ENCODE measurements at places on chromosomes 7 and 10.
A peak's percentile ranks its signal among the peaks of the same experiment; 100 is the strongest.

- no peak for DNase-seq
These were observed 72.6 kb downstream of the TPK1 start for GRCh38 chr7:144763291-144763690.

DNA sequence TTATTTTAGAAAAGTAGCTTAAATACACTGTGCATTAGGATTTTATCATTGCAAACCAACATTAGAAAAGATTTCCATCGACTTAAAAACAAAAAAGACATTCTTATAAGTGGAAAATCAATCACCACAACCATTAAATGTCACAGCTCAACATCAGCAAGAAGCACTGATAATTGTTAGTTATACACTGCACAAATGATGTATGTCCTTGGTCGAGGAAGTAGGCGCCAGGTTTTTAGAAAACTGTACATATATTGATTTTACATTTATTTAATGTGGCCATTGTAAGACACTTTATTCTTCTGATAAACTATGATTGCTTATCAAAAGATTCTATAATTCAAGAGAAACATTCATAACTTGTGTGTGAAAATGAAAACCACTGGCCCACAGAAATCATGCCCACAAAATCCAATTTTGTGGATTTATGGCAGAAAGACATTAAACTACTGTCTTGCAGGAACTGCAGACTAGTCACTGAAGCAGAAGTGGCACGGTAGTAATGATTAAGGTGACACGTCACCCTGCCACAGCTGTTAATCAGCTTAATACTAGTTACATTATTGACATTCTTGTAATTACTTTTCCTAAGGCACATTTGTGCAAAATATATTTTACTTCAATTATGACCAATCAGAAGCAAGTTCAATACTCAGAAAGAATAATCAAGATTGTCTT, 79.4 kb downstream of the VPS41 start:
- DNase-seq, result no peak

DNA sequence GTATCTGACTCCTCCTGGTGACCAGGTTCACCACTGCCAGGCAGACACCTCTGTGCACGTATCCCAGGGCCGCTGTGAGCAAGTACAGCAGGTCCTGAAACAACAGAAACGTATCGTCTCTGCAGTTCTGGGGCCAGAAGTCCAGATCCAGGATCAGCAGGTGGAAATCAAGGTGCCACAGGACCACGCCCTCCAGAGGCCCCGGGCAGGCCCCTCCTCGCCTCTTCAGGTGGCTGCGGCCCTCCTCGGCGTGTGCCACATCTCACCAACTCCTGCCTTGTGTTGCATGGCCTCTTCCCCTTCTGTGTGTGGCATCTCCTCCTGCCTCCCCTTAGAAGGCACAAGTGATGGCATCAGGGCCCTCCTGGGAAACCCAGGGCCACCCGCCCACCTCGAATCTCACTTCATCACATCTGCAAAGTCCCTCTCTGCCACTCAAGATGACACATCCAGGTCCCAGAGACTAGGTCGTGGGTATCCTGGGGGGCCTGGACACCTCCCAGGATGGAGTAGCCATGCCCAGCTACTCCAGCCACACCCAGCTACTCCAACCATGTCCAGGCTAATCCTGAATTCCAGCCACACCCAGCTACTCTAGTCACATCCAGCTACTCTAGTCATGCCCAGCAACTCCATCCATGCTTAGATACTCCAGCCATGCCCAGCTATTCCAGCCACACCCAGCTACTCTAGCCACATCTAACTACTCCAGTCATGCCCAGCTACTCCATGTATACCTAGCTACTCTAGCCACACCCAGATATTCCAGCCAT, 52.6 kb upstream of the DNAAF5 start:
- no peak for DNase-seq

GRCh38 chr10:113129117-113129516, 179.1 kb downstream of the TCF7L2 start:
- no peak for DNase-seq

- DNase-seq, result no peak
These were observed 19.0 kb upstream of the CPN1 start for GRCh38 chr10:100100651-100101184.

DNA sequence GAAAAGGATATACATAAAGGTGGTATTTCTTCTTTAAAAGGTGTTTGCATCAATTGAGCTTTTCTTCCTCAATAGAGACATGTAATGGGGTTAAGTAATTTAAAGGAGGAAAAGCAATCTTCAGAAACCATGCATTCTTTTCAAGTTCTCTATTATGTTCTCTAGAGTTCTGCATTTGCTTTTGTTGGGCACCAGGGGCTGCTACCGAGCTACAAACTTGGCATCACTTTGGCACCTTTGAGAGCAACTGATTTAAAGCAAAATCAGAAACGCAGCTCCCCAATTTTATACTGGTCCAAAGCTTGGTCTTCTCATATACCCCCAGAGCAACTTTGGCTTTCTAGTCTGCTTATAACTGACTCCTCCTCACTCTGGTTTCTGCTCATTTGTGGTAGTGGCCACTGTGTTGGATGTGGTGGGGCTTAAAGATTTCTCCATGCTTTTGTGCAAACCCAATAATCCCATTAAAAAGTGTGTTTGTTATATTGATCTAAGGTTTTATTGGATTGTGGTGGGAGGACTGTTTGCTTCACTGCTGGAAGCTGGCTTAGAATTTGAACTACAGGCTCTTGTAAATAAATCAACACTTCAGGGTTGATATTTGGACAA, 712.1 kb downstream of the PHTF2 start:
- DNase-seq, result no peak

DNA sequence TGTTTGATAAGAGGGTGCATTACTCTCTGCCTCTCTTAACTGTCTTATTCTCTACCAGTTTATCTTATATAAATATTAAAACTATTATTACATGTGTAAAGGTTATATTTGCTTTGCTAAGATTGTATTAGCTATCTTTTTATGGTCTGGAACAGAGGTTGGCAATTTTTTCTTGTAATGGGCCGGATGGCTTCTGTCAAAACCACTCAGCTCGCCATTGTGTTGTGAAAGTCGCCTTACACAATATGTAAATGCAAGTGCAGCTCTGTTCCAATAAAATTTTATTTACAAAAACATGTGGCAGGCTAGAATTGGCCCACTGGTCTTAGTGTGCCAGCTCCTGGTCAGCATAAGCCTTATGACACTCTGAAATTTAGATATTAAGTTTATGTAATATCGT, 185.8 kb downstream of the SDK1 start:
- DNase-seq, result no peak

DNA sequence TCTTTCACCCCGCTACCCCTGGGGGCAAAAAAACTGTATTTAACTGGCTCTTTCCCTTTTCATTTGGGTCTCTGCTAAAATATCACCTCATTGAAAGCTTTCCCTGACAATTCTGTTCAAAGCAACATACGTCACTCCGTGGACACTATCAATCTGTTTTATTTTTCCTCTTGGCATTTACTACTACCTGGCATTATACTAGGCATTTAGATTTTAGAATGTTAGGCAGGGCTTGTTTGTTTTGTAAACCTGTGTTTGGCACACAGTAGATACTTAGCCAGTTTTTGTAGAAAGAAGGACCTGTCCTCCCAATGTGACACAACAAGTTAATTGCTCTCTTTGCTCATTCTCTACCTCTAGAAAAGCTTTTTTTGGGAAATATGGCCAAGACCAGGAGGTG, 26.5 kb upstream of the PDK4 start:
- DNase-seq, result no peak

DNA sequence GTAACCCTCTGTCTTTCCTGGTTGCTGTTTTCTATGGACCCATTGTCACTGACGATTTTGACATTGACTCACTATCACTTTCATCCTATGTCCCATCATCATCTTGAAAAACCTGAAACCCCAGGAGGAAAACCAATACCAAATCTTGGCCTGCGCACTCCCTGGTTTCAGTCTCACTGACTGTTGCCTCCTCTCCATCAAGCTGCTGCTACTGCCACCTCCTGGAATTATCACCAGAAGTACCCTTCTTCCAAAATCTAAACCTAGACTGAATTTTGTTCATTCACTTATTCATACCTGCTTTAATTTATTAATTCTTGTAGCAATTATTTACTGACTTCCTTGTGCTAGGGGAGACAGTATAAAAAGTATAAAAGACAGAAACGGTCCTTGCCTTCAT, 44.5 kb upstream of the ACBD5 start:
- peak; percentile 3 for DNase-seq

DNA sequence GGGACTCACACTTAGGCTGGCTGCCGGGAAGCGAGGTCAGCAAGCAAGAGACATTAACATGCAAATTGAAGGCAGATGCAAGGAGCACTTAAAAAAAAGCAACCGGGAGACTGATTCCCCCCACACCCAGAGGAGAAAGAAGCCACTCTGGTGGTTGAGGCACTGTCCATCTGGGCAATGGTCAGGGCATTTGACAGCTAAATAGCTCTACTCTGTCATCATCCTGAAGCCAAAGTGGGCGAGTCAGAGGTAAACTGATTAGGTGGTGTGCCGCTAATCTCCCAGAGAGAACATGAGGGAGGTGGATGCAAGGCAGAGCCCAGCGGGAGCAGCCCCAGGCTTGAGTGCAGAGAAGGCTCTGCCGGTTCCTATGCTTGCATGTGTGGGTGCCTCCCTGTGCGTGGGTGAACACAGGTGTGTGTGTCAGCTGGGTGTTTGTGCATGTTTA, 100.6 kb downstream of the PLXNA4 start:
- no peak for DNase-seq

GRCh38 chr7:99219185-99219767, 11.4 kb upstream of the KPNA7 start:
- no peak for DNase-seq

DNA sequence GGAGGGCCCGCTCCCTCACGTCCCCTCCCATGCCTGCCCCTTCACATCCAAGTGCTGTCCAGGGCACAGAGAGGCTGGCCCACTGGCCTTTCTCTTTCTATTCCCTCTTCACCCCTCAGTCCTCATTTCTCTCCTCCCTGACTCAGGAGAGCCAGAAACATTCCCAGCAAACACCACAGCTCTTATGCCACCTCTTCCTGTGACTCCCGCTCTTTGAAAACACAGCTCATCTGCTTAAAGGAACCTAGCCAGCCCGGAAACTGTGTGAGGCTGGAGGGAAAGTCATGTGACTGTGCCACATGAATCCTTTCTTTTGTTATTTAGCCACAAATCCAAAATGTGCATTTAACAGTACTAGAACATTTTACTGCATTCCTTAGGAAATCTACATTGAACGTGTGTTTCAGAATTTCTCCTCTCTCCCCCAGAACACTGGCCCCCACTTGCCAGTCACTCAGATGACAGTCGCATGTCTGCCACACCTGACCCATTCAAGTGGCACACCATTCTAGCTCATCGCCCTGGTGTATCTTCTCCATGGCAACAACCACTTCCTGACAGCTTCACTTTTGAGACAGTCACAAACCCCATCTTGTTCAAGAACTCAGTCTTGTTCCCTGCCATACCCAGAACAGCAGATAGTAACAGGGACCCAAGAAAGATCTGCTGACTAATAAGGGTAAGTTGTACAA, 42.8 kb downstream of the GRB10 start:
- DNase-seq, result peak; percentile 32

DNA sequence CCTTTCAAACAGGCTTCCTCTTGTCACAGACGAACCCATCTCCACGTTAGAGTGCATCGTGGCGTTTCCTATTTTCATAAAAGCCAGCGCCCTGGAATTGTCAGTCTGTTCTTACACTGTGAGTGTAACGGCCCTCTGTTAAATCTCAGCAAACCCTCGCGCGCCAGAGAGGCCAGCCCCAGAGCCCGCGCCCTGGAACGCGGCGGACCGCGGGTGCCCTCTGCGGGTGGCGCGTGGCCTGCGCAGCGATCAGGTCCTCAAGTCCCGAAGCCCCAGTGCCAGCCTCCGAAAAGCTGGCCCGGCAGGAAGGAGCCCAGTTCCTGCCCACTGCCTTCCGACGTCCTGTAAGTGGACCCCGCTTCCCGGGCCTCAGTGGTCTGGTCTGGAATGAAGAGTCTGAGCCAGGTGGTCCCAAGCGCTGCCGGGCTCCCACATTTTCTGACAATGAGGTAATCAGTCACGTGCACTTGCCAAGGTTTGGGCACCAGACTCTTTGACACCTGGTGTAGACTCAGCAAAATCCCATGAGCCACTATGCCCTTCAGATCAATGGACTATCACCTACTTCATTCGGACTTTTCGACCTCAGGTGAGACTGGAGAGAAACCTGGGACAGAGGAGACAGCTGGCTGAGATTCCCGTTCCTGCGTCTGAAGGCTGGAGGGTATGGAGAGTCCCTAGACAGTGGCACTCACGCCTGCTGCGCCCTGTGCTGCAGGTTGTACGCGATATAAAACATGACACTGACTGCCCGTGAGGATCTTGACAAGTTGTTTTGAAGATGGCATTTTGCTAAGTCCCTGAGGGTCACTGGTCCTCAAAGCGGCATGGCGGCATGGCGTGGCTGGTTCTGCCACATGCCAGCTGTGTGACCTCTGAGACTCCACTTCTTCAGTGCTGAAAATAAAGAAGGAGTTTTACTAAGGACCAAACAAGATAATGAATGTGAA, 109.4 kb upstream of the LANCL2 start:
- peak; percentile 68 for DNase-seq

DNA sequence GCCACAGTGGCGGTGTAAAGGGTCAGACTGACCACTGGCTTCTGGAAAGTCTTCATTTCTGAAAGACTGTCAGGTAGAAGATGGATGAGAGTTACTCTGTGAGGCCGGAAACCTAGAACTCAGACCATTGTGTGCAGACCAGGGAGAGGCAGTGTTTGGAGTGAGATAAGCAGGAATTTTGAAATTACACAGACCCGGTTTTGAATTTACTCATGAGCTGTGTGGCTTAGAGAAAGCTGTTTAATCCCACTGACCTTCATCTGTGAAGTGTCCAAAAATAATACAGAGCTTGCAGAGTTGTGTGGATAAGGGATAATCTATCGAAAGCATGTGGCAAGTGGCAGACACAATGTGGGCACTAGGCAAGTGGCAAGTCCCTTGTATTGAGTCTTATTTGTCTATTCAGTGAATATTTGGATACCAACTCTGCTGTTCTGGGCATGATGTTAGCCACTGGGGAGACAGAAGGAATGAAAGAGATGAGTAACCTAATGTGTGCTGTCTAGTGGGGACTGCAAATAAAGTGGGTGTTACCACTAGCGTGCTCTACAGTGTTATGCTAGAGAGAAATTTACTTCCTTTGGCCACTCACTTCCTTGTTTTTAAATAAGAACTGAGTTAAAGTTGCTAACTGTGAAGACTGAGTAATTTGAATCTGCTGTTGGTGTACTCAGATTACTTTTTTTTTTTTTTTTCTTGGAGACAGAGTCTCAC, 69.4 kb downstream of the KIAA1217 start:
- DNase-seq, result no peak

Data from activated T-helper 9 cell treated with anti-CD3 and anti-CD28 coated beads, Interleukin-2, amount 50 U/mL, for 16 hours (primary cell).